GM20000 (cell line): ENCODE measurements at places on chromosomes 1 and 21.

GRCh38 chr1:89823679-89824292 lies 3.0 kb downstream of the LRRC8D start:
- no peak for DNase-seq

- DNase-seq = no peak
Measured at GRCh38 chr1:227917081-227917950, 30.4 kb downstream of the WNT9A start.

- DNase-seq = peak; percentile 26
Measured at GRCh38 chr1:19113697-19114092, 96.4 kb downstream of the UBR4 start.

DNA sequence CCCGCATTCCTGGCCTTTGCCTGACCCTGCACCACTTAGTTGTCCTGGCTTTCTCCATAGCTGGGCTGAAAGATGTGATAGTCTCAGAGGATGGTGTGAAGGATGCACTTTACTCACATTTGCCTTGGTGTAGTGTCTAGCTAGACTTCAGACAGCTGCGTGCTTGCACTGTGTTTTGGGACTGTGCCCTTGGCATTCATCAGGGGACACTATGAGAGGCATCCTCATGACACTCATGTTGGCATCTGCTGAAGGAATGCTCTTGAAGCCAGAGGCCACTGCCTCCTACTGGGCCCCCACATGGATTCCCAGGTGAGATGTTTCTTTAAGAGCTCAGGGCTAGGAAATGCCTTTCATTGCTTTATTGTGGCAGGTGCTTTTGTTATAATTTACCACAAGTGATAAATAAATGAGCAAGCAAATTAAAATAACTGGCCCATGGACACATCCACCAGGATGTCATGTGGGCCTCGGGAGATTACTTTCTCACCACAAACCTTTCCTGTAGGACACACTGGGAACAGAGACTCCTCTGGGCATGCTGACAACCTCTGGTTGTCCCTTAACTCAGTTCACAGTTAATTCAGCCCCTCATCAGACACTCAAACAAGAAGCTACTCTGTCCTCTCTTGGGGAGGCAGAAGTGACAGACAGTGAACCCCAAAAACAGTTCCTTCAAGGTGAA lies 99.4 kb upstream of the SPATA6 start:
- DNase-seq = no peak

GRCh38 chr21:23921670-23922418 lies 1685.4 kb downstream of the MRPL39 start:
- DNase-seq = no peak

DNA sequence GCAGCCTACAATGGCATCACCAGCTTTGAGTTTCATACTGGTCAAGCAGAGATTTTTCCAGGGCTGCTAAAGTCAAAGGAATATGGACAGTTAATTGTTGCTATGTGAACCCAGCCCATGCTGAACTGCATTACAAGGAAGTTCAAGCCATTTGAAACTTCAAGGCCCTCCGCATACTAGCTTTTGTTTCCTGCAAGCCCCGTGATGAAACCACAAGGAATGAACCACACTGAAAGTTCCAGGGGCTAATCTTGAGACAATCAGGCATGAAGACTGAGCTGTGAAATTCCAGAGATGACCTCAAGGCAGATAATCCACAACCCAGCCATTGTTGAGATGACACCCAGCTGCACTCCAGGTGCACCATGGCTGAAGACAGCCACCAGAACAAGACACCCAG lies 180.8 kb downstream of the C1orf21 start:
- no peak for DNase-seq
